Breast epithelium (tissue), 4 donors: ENCODE measurements at places on chromosomes 4 and X.

DNA sequence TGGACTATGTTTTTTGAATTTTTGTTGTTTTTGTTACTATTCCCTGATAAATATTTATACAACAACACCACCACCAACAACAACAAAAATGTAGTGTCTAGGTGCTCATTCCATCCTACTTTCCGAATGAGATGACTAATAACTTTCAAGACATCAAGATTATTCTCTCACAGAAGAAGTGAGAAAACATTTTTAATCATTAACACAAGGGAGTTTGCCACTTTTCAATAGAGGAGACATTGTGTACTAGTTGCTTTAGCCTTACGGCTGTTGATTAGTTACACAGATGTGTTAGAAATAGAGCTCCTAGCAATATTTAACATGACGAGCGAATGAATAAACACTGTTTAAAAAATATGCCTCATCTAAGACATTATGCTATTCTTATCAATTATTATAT, 898.8 kb downstream of the C4orf33 start:
- DNase-seq = no peak

GRCh38 chr4:37475087-37475486, 211.1 kb downstream of the RELL1 start:
- DNase-seq = no peak

- no peak for DNase-seq
Observed at GRCh38 chrX:100747703-100748102, 15.8 kb upstream of the SYTL4 start.

DNA sequence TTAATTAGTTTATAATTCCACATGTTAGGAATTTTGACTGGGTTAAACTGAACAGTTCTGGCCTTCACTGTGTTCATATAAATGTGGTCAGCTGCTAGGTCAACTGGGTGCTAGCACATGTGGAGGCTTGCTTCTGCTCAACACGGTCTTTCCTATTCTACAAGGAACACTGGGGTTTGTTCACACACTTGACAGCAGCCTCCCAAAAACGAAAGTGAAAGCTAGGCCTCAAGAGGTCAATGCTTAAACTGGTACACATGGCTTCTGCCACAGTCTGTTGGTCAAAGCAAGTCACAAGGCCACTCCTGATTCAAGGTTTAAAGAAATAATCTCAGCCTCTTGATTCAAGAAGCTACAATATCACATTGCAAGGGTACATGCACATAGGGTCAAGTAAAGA, 126.5 kb downstream of the QDPR start:
- no peak for DNase-seq

DNA sequence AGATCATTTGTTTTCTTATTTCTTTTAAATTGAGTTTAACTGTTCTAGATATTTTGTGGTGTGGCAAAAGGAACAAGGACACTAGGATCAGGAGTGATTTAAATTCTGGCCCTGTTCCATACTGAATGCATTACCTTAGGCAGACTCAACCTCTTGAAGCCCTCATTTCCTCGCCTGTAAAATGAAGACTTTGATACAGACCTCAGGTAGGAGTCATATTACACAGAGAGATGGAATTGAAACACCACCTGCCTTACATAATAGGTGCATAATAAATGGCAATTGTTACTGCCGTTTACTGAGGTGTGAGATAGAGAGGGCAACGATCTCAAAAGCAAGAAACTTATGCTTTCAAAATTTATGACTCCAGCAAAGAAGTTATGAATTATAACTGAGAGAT, 28.2 kb upstream of the RASSF6 start:
- DNase-seq = no peak

- DNase-seq = no peak
Observed at GRCh38 chr4:185304541-185304940, 91.2 kb downstream of the LRP2BP start.

GRCh38 chr4:102105983-102106382, 239.3 kb downstream of the SLC39A8 start:
- DNase-seq = no peak

DNA sequence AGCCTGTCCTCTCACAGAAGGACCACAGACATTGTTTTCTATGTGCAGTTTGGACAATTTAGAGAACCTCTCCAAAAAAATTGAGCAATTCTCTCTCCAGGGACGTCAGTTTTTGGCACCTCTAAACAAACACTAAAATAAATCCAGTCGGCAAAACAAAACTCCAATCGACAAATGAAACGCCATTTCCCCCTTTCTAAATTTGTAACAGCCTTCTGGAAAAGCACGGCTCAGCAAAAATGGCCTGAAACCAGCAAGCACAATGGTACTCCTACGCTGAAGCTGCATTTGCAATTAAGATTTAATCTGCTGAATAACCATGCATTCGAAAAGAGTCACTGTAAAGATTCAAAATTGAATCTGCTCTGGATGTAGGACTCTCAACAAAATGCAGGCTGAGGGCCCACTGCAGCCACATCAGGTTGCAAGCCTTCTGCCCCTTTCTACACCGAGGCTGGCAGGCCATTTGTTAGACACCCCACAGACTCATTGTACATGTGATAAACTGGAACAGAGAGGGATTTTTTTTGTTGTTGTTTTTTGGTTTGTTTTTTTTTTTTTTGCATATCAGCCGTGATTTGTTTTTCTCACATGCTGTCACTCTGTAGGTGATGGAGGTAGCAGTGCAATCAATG, 79.9 kb upstream of the MAP3K15 start:
- DNase-seq = no peak

DNA sequence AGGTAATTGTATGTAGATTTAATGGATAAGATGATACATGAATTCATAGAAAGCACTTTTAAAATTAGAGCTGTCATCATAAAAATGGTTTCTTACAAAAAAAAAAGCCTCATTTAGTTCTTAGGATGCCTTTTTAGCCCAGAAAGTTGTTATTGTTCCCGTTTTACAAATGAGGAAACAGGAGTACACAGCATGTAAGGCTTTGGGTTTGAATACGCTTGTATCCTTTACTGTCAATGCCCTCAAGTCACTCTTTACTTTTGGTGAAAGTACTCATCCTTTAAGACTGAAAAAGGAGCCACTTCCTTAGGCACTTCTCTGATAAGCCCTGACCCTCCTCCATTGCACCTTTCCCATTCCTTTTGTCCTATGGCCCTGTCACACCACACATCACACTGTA, 4.9 kb downstream of the EREG start:
- DNase-seq = no peak

- DNase-seq = no peak
Observed at GRCh38 chrX:2137882-2138281, 362.9 kb downstream of the DHRSX start.

DNA sequence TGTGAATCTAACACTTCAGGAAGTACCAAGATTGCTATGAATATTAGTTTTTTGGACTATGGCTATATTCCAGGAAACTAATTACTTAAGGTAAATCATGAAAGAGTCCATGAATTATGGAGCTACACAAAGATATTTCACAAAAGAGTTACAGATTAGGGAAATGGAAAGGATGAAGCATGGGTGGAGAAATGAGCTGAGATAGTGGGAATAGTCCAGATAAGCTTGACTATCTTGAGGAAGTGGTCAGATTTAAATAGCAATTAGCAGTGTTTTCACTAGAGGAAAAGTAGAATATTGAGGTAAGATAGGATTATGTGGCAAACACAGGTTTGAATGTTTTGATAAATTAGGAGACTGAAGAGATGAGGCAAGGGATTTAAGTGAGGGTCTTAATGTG, 42.1 kb upstream of the C1GALT1C1 start:
- no peak for DNase-seq

GRCh38 chr4:148170408-148171365, 271.5 kb downstream of the NR3C2 start:
- DNase-seq = no peak

GRCh38 chr4:10098780-10099160, 17.8 kb downstream of the WDR1 start:
- no peak for DNase-seq

DNA sequence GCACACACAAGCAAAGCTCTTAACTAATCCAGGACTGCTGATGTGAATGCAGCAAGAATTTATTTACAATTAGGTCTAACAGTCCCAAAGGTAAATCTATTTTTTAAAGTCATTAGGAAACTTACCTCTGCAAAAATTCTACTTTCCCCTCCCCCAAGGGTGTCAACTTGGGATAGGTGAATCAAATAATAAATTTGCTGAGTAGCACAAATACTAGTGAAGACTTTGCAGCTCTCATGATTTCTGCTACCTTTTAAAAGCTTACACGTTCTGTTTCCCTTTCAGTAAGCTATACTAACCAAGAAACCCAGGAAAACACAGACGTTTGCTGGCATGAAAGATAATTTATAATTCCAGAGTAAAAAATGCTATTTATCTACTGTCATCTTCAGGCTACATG, 296.6 kb upstream of the SLC7A11 start:
- no peak for DNase-seq

DNA sequence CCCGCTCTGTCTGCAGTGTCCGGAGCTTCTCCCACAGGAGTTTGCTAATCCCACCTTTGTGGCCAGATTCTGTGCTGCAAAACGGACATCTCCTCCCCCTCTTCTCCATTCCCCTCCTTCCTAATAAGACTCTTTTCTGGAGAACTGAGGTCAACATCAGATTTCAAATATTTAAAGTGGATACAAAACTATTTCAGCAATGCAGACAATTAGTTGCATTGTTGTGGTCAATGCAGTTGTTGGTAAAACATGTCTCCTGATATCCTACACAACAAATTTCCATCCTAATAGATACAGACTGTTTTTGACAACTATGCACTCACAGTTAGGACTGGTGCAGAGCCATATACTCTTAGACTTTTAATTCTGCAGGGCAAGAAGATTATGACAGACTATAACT, 5.1 kb upstream of the MCUB start:
- no peak for DNase-seq

- DNase-seq = no peak
Observed at GRCh38 chr4:55947912-55948725, 626 bp upstream of the CEP135 start.

- no peak for DNase-seq
Observed at GRCh38 chr4:36054694-36055422, 189.5 kb downstream of the ARAP2 start.

- no peak for DNase-seq
Observed at GRCh38 chrX:74107666-74108065, 196.3 kb upstream of the ZCCHC13 start.

GRCh38 chrX:154509455-154509854, 6.6 kb downstream of the FAM3A start:
- no peak for DNase-seq

DNA sequence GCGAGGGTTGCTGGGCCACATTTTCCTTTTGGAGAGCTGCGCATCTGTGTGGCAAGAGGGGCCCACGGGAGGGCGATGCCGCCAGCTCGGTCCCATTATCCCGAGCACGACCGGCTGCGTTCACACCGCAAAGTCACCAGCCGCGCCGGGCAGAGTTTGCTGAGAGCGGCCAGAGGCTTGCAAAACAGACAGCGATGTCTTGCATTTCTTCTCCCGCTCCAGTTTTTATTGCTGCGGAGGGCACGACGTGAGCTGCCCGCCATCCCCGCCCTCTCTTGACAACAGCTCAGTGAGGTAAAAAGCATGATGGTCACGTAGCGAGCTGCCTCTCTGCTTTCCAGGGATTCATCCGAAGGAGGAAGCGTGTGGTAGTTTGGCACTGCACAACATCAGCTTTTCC, 102.1 kb upstream of the TENM3 start:
- DNase-seq = no peak

- no peak for DNase-seq
Observed at GRCh38 chr4:1416051-1416947, 10.1 kb upstream of the NKX1-1 start.

GRCh38 chr4:183165376-183165775, 66.3 kb downstream of the WWC2 start:
- DNase-seq = no peak

DNA sequence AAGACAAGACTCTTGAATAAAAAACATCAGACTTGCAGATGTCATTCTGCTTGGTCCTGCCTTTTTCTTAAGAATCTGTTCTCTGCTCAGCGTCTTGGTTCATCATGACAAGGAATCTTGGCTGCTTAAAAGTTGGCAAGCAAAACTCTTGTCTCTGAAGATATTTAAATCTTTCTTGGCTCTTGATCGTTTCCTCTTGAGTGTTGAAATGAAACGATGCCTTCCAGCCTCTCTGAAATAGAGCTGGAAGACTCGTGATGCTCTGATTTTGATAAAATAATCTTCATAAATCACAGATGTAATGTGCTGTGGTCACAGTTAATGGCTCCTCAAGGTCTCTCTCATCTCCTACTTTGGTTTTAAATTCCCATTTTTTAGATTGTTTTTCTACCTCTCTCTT, 39.9 kb upstream of the TMEM192 start:
- no peak for DNase-seq

DNA sequence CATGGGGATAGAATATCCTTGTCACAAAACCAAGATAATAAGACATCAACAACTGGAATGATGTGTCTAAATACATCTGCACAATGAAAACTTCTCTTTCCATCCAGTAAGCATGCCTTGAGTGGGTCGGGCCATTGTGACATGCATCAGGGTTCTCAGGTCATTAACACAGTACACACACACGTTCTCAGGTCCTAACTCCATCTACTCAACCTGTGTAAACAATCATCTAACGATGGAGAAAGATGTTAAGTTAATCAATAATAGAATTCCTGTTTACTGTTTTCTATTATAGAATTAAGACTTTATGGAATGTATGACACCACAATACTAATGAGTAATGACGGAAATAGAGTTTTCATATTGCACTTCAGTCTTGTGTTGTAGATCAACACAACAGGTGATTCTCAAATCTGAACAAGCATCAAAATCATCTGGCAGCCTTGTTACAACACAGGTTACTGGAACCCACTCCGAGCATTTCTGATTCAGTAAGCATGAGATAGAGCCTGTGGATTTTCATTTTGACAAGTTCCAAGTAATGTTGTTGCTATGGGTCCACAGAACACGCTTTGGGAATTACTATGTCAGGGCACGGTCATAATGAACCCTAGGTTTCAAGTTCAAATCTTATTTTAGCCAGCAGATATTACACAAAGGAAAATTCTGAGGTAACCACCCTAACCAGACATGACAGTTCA, 315.8 kb upstream of the TEX13C start:
- DNase-seq = no peak
